Tibial nerve (tissue), 4 donors: ENCODE measurements at places on chromosomes 3 and 15. TPM values are rescaled to one million over a fixed set of nuclear protein-coding genes. Genes with fewer than 3 reads are reported as not detected.

- H3K4me1 ChIP-seq = peaks cover 17% of the 10 kb centered on the region
- H3K27me3 ChIP-seq = no peaks in the 10 kb centered on the region
- no peak overlapping the region for H3K4me3 ChIP-seq
- H3K27ac ChIP-seq = peak overlapping the region; percentile 79
Observed at GRCh38 chr3:157116017-157116416, 43.9 kb downstream of the CCNL1 start.

DNA sequence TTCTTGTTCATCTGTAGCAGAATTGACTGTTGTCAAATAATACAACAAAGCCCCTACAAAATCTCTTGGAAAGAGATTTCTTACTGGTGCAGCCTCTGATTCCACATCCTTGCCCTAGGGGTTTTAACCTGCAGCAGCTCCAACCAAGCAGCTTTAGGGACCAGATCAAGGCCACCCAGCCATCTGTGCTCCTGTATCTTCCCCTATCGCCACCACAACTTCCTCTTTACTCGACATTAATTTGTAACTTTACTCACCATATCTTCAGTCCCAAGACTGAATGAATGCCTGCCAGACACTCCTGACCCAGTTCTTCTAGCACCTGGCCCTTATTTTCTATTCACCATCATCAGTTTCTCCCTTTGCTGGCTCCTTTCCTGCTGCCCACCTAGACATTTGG is 156.6 kb upstream of the IL12A start:
- H3K4me3 ChIP-seq = no peak overlapping the region
- peaks cover 4% of the 10 kb centered on the region for H3K4me1 ChIP-seq
- no peak for DNase-seq
- H3K27me3 ChIP-seq = no peaks in the 10 kb centered on the region

DNA sequence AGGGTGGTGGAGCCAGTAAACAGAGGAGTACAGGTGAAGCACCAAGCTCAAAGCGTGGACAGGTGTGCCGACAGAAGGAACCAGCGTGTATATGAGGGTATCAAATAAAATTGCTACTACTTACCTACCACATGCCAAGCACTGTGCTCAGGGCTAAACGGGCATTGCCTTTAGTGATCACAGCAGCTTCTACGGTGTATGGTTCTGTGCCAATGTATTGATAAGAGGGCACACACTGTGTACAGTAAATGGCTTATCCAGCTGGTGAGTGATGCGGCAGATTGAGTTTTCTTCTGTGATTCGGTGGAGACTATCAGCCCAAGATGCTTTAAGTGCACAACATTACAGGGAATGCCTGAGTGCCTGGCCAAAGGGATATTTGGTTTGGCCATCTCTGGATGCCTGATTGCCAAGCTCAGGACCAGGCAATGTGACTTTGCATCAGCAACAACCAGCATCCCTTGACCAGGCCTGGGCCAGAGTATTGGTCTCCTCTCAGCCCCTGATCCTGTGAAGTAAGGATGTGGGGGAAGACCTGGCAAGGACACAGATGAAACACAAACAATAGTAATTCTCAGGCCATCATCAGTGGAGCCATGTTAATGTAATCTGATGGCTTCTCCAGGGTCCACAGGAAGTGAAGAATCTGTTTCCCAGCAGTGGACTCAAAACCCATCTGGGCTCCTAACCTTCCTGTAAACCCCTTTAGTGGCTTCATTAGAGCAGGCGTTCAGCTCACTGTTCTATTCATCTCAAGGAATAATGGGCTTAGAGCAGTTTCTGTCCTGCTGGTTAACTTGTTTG is 14.1 kb downstream of the STARD5 start:
- no peaks in the 10 kb centered on the region for H3K27me3 ChIP-seq
- H3K36me3 ChIP-seq = no peaks in the 10 kb centered on the region
- H3K27ac ChIP-seq = no peak overlapping the region
- H3K4me3 ChIP-seq = no peak overlapping the region

DNA sequence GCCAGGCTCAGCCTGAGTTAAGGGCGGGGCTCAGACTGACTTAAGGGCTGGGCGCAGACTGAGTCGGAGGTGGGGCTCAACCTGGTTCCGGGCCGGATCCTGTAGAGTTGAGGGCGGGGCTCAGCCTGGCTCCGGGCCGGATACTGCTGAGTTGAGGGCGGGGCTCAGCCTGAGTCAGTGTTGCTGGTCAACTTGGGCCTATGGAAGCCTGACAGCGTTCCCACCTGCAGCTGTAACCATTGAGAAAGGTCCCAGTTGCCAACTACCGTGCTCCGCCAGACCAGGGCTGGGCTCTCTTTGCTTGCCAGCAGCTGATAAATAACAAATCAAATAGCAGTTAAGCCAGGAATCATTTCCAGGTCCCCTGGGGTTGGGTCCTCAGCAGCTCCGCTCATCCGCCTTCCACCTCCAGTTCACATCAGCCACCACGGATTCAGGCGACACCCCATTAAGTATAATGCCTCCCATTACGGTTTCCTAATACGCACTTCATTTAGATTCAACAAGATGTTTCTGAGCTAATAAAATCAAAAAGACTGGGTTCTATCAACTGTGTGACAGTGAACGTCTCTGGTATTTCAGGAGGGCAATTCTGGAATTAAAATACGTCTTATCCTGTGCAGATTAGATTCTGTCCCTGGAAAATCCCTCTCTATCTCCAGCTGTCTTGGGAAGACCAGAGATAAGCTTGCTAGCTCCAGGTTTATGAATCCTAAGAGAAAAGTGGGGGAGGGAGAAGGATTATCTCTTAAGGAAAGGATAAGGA is 7.3 kb downstream of the GRIP2 start:
- no peaks in the 10 kb centered on the region for H3K27me3 ChIP-seq
- no peak overlapping the region for H3K4me3 ChIP-seq
- peaks cover 14% of the 10 kb centered on the region for H3K4me1 ChIP-seq
- H3K27ac ChIP-seq = no peak overlapping the region

DNA sequence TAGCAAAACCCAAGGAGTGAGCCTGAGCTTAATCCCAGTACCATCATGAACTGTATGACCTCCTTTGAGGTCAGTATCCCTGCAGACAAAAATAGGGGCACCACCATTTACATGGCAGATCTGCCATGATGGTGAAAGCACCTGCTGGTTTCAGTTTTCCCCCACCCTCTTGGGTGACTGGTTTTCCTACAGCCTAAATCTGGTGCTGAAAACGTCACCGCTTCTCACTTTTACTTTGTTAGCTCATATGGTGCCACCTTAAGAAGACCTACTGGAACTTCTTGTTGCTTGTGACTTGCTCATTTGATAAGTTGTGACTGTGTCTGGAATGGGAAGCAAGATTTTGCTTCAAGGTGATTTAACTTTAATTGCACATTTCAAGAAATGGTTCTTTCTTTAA is 5.1 kb downstream of the PPP1R2 start:
- no peak overlapping the region for H3K4me3 ChIP-seq
- H3K4me1 ChIP-seq = peaks cover 18% of the 10 kb centered on the region
- no peak for DNase-seq
- H3K36me3 ChIP-seq = no peaks in the 10 kb centered on the region

DNA sequence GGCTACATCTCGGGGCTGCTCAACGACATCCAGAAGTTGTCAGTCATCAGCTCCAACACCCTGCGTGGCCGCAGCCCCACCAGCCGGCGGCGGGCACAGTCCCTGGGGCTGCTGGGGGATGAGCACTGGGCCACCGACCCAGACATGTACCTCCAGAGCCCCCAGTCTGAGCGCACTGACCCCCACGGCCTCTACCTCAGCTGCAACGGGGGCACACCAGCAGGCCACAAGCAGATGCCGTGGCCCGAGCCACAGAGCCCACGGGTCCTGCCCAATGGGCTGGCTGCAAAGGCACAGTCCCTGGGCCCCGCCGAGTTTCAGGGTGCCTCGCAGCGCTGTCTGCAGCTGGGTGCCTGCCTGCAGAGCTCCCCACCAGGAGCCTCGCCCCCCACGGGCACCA is 17.0 kb downstream of the ANKRD63 start:
- no peak overlapping the region for H3K27ac ChIP-seq
- no peaks in the 10 kb centered on the region for H3K4me1 ChIP-seq
- no peaks in the 10 kb centered on the region for H3K27me3 ChIP-seq
- no peak overlapping the region for H3K4me3 ChIP-seq
- DNase-seq = no peak

The BNIP2 gene
- 131 TPM for total RNA-seq

The GOLGA6L4 gene
- total RNA-seq = 6.0 TPM
